Esophagus (tissue), 2 donors: ENCODE measurements at places on chromosomes 7 and 10. TPM values are rescaled to one million over a fixed set of nuclear protein-coding genes. Genes with fewer than 3 reads are reported as not detected.

Gene NPSR1
- not detected for polyA plus RNA-seq

Gene KNDC1
- polyA plus RNA-seq, result 0.16 TPM

Gene ACTL6B
- not detected for polyA plus RNA-seq

Gene ANKRD1
- polyA plus RNA-seq, result 0.96 TPM

Gene FANK1
- 8.1 TPM for polyA plus RNA-seq

Gene CHRM2
- polyA plus RNA-seq, result 0.04 TPM

Gene CYP17A1
- 0.71 TPM for polyA plus RNA-seq

Gene OLAH
- polyA plus RNA-seq, result 0.31 TPM

Gene LRRD1
- not detected for polyA plus RNA-seq
